IMR-90 (cell line): ENCODE measurements at places on chromosomes 11 and 22. TPM values are rescaled to one million over a fixed set of nuclear protein-coding genes. Genes with fewer than 3 reads are reported as not detected.

ANKK1 gene
- not detected in 2 replicates for total RNA-seq

CBLIF gene
- total RNA-seq, result not detected in 2 replicates

KCTD14 gene
- 0.83 and 0.90 TPM in 2 replicates for total RNA-seq

- peak; percentile 15 for DNase-seq
These were observed 835 bp upstream of the RHOD start for GRCh38 chr11:67055812-67056211.

DNA sequence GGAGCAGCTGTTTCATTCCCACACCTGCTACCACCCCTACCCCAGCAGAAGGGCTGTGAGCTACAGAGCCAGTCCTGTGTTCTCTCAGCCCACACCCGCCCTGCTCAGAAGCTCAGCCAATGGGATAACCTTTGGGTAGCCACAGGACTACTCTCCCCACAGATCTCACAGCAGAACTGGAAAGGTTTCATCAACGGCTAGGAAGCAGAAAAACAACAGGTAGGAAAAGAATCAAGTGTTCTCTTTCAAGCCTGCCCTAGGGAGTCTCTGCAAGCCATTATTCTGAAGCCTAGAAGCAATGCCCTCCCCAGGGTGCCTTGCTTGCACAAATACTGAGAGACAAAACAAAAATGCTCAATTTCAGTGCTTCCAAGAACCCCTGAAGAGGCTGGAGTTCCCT is 77.2 kb downstream of the TMPRSS5 start:
- no peak for DNase-seq

GRCh38 chr11:62666259-62666926 is 1.3 kb downstream of the CSKMT start:
- no peak for DNase-seq

DNA sequence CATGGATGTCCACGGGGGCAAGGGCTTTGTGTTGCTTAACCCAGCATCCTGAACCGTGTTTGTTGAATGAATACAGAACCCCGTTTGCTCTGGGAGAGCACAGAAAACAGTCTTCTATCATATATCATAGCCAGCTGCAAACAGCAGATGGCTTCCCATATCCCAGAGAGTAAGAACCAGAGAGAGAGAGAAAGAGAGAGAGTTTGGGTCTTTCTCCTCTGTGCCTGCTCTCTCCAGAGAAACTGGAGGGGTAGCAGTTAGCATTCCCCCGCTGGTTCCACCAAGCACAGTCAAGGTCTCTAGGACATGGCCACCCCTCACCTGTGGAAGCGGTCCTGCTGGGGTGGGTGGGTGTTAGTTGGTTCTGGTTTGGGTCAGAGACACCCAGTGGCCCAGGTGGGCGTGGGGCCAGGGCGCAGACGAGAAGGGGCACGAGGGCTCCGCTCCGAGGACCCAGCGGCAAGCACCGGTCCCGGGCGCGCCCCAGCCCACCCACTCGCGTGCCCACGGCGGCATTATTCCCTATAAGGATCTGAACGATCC is 440 bp upstream of the TIMP3 start:
- no peak for DNase-seq

- DNase-seq, result peak; percentile 11
These were observed 24.1 kb downstream of the KCNE3 start for GRCh38 chr11:74443071-74443864.
